ENCODE measurements at places on chromosomes 6 and 20.

- no peak for DNase-seq
These were observed 149.6 kb upstream of the KCNK16 start for GRCh38 chr6:39471954-39472659.

GRCh38 chr6:137218473-137218916 lies 690 bp downstream of the IFNGR1 start:
- DNase-seq: peak; percentile 62

- DNase-seq: peak; percentile 48
These were observed 84.6 kb downstream of the FYN start for GRCh38 chr6:111788379-111789276.

DNA sequence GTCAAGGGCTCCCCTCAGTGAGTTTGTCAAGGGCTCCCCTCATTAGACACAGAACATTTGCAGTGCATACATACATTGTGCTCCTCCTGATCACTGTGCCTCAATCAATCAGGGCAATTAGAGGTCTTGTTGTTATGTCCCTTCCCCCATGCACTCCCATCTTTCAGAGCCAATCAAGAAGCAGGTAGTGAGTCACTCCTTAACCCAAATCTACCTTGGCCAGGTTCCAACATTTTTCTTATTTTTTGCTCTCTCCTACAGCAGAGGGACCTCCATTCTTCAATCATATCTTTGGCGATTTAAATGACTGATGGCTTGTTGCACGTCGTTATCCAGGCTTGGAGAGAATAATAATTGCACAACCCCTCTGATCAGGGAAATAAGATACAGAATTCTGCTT lies 409.9 kb upstream of the SPTLC3 start:
- DNase-seq: no peak

DNA sequence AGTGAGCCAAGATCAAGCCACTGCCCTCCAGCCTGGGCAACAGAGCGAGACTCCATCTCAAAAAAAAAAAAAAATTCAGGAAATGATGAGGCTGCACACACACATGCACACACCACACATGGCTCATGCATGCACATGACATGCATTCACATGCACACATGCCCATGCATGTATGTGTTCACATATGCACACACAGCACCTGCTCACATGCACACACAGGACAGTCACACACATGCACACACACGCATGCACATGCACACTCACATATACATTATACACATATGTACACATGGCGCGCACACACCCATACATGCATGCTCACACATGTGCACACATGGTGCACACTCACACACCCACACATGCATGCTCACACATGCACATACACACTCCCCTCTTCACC lies 22.5 kb downstream of the RIPOR3 start:
- DNase-seq: no peak

- peak; percentile 31 for DNase-seq
These were observed 343.5 kb downstream of the RFPL4B start for GRCh38 chr6:112690497-112691202.

GRCh38 chr6:46642928-46643751 lies 9.5 kb downstream of the CYP39A1 start:
- no peak for DNase-seq

DNA sequence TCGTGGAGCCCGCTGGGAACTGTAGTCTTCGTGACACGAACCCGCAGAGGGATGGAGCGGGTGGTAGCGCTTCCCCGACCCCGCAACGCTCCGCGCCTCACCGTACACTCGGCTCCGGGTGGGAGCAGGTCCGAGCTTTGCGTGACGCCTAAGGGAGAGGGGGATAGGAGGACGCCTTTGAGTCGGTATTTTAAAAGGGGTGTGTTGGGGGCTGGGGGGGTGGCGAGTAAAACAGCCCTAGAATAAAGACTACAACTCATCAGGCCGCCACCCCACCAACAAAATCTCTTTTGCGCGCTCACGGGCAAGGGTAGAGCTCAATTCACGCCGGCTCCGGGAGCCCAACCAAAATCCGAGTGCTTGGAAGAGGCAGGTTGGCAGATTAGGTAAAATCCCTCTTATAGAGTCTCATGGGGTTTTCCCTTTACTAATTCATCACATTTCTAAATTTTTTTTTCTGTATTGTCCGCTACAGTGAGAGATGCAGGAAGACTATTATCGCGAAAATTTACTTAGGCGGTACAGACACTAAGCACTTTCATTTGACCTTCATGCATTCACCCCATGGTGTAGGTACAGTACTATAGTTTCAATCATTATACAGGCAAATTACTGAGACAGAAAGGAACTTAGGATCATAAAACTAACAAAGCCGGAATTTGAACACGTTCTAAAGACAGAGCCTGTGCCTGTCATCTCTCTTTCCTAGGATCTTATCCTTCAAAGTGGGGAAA lies 706 bp upstream of the SNX14 start:
- DNase-seq: no peak

DNA sequence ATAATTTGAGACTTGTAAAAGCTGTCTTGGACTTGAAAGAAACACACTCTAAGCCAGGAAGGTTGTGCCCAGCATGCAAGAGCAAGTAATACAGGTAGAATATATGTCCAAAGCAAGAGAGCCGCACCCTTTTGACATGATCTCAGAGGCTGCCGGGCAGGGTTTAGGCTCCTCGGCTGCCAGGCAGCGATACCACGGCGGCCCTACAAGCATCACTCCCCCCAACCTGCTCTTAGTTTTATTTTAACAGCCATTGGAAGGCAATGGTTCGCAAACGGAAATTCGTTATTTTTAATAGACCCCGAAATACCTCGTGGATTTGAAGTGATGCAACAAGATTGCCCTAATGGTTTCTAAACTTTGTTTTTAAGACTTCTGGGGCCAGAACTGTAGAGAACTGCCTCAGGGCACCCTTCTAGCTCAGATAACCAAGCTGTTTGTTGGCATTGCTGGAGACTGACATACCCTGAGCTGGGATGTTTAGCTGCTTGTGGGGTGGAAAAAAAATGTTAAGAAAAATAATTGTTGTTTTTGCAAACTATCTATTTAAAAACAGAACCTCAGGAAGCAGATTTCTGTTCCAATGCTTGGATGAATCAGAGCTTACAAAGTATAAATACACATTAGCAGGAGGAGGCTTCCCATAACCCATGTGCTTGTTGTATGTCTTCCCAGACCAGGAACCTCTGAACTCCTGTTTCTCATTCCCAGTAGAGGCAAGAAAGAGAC lies 39.0 kb downstream of the JAG1 start:
- peak; percentile 44 for DNase-seq

DNA sequence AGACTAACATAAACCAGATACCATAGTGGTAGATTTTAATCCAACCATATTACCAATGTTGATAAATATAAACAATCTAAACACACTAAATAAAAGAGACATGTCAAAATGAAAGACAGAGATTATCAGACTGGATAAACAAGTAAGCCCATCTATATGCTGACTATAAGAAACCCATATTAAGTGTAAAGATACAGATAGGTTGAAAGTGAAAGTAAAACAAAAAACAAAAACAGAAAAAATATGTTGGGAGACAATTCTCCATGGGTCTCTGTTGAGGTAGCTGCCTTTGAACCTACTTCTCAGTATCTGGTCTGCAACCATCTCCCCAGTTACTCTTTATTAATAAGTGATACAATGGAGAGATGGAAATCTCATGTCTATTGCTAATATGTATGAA lies 21.2 kb downstream of the REV3L start:
- DNase-seq: no peak

DNA sequence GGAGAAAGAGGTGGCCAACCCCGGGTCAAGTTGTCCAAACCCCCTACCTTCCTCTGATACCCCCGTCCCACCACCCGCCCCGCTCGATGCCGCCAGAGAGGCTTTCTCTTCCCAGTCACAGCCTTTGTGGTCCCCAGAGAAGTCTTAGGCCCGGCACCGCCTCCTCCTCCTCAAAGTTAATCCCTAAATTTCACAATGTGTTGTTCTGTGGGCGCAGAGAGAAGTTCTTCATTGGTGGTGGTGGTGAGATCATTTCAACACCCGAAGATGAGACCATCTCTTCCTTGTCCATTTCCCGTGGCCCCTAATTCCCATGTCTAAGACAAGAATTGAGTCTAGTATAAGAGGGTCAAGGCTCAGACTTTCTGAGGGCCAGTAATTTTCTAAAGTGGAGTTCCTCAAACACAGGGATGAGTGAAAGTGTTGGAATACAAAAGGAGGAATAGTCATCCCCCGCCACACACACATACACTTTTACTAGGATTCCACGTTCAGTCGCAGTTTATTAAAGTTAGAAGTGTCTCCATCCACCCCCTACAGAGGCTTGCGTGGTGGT lies 10.4 kb downstream of the TRIM31 start:
- DNase-seq: no peak

DNA sequence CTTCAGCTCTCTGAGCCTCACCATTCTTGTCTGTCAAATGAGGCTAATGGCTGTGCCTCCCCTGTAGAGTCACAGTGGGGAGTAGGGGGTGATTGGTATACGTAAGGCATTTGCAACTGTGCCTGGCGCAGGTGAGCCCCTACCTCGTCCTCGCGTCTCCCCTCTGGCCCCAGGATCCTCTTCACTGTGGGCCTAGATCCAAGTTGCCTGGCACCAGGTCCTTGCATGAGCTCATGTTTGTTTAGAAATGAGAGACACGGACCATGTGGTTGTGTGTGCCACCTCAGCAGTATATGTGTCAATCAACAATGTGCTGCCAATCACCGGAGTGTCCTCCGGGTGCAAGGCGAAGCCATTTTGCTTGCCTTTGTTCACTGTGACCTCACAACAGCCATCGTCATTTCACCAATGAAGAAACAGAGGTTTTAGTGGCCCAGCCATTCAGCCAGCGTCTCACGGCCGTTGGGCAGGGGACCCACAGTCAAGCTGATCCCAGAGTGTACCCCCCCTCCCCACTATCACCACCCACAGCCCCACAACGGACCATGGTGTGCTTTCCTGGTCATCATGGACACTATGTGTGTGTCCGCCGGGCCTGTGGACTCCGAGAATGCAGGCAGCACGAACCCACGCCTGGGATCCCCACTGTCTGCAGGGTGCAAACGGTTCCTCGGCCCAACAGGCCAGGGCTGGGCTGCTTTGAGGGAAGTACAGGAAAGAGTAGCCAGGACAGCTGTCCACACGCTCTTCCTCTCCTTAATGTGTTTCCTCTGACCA lies 35.9 kb upstream of the STX16 start:
- DNase-seq: no peak

GRCh38 chr6:154800338-154800737 lies 67.1 kb downstream of the SCAF8 start:
- DNase-seq: no peak

DNA sequence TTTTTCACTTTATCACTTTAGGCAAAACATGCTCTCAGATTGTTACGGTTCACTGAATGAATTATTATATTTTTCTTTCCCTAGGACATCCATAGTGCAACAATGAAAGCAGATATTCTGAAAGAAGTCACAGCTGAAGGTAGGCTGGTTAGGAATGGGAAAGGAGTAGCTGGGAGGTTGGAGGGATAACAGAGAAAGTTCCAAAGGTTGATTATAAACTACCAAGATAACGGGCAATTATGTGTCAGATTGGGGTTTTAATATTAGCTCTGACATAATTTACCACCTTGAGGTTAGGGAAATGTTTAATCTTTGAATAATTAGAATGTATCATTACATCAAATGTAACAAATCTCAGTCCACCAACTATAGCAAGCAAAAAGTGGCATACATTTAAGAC lies 96.5 kb downstream of the HTR1B start:
- no peak for DNase-seq

DNA sequence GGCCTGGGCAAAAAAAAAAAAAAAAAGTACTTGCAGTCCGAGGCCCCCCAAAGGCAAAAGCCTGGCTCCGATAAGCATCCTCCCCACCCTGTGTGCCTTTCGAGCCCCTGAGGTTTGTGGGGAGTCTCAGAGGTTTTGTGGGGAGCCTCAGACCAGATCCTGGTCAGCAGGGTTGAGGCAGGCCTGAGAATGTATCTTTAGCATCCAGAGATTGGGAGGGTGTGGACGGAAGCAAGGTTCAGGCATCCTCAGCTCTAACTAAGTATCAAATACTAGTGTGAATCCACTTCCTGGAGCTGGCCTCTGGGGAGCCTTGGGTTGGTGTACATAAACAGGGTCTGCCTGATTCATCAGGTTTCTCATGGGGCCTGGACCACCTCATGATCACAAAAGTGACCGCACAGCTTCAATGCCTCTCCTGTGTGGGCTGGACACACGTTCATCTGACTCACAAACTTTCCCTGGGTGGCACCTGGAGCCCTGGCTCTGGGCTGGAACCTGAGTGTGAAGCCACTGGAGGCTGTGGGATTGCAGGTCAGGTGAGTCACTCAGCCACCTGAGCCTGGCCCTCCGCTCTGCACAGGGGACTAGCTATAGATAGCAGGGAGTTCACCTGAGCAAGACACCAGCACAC lies 24.4 kb downstream of the PCMTD2 start:
- no peak for DNase-seq

- DNase-seq: no peak
These were observed 21.2 kb upstream of the HLA-B start for GRCh38 chr6:31378062-31378720.

- DNase-seq: peak; percentile 60
These were observed 8.1 kb upstream of the TSPYL1 start for GRCh38 chr6:116287689-116288282.
